CD4-positive, alpha-beta T cell treated with Interleukin-4 for 4 hours (primary cell): ENCODE measurements at places on chromosomes 3 and 15.

- no peak for DNase-seq
Measured at GRCh38 chr3:22728406-22728805, 474.7 kb upstream of the UBE2E2 start.

DNA sequence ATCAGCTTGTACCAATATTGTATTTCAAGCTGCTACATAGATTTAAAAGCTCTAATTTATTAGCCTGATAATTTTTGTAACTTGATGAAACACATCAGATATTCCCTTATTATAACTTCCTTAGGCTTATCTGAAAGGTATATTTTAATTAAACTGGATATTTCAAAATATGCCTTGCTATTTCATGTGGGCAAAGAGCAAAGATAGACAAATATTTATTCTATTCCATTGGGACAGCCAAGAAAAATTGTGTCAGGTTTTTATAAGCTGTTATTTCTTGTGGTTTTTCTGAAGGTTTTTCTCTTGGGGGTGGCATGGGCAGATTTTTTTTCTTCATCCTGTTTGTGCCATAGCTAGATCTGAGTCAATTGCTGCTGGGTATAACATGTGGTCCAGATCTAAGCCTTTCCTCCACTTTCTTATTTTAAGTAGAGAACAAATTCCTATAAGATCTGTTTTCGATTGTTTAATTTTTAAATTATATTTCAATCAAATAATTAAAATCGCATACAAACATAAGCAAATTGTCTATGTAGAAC lies 249.5 kb downstream of the NAALADL2 start:
- DNase-seq, result no peak

DNA sequence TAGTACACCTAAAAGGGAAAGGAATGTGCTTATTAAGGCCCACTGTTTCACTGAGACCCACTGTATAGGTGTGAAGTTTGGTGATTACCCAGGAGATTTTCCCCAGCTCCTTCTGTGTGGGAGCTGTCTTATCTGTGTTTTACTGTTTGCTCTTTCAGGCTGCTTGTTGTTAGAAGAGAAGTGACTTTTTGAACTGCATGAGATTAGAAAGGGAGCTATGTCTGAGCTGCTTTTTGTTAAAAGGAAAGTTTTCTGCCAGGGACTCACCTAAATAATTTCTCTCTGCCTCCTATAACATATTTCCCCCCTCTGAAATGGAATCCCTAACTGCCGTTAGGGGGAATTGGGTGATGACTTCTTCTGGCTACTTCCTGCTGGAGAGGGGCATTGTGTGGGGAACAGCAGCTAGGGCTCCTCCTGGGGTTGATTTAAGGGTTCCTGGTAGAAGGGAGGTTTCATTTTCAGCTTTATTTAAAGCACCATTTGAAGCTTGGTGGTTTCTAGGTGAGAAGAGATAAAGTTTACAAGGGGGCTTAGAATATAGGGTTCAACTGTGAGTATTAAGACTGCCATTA lies 77.1 kb upstream of the ATP11B start:
- DNase-seq, result no peak

DNA sequence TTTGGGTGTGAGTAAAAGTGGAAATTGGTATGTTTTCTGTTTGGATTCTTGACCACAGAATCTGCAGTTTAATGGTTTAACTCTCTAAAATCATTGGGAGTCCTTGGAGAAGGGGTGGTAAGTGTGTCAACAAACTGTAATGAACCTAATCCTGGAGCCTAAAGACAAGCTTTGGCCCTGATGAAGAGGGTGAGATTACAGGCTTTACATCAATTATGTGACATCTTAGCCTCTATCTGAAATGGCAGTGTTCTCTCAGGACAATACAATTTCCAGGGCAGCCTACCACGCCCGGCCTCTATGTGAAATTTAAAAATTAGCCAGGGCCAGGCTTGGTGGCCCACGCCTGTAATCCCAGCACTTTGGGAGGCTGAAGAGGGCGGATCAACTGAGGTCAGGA lies 4.3 kb upstream of the PKM start:
- no peak for DNase-seq

DNA sequence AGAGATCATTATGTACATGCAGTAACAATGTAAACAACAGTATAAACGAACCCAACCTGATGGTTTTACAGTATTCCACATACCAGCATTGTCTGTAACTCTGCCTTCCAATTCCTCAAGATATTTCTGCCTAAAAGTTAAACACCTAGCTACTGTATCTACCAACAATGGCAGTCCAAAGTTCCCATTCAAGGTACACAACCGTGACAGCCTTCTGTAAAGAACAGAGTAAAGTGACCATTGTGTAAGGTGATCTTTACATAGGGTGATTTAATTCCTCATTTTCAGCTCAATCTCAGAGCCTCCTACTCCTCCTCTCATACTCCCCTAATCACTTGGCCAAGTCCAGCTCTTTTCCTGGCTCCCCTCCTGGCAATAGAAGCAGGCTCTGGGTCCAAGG lies 10.4 kb downstream of the SECISBP2L start:
- no peak for DNase-seq

GRCh38 chr3:49132437-49133225 lies at the start of gene LAMB2:
Gene LAMB2 (minus strand): TSS chr3:49133050. CDS start chr3:49132867, 183 bp downstream.
- DNase-seq, result no peak

GRCh38 chr3:16840101-16840424 lies 44.7 kb upstream of the PLCL2 start:
- no peak for DNase-seq

DNA sequence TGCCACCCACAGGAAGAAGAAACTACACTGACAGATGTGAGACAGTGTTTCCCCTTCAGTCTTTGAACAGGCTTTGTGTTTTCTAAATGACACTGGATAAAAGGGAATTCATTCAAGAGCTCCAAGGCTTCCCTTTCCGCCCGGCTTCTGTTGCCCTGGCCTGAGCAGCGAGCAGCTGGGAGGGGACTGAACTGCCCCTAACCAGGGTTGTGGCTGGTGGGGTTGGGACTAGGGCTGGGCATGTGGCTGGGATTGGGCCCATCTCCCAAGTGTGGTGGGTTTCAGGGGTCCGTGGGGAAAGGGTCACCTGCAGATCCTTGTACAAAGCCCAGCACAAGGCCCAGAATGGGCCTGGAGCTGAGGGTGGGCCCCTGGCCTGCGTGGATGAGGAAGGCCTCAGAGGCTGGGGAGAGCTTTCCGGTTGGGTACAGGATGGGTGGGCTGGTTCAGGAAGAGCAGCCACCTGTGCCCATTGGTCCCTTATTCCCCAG lies 10.4 kb downstream of the VILL start:
- DNase-seq, result no peak
